ENCODE measurements at places on chromosomes 13 and 19.

DNA sequence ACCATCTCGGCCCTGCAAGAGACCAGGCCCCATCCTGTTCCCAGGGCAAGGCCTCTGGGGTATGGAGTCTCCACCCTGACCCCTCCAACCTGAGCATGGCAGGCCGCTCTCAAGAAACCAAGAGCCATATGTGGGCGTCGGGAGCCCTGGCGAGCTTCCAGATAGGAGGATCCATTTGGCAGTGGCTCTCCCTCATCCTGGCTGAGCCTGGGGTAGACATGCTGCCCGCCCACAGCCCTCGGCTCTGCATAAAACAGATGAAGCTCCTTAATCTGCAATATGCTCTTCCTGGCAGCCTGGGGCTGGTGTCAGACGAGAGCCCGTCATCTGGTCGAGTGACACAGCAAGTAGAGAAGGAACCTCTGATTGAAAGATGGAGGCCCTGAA lies 6.1 kb downstream of the ATP13A1 start:
- no peak for DNase-seq

- DNase-seq: no peak
Measured at GRCh38 chr13:77319536-77319935, 7.4 kb downstream of the MYCBP2 start.

GRCh38 chr13:47147812-47148119 lies 250.9 kb upstream of the HTR2A start:
- no peak for DNase-seq

DNA sequence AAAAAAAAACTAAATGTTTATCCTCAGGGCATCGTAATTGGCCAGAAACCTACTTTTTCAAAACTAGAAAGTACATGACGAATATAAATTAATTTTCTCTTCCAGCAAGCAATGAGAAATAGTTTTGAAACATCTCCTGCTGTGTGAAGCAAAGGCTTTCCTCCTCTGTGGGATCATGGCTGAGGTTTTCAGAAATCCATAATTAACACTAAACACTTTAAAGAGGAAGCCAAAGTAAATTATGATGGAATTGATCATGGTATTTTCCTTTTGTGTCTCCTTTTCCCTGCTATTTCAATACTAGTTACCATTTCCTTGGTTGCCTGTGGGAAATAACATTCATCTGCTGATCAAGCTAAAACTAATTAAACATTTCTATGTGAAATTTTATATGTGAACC lies 1413.8 kb upstream of the PCDH20 start:
- no peak for DNase-seq

DNA sequence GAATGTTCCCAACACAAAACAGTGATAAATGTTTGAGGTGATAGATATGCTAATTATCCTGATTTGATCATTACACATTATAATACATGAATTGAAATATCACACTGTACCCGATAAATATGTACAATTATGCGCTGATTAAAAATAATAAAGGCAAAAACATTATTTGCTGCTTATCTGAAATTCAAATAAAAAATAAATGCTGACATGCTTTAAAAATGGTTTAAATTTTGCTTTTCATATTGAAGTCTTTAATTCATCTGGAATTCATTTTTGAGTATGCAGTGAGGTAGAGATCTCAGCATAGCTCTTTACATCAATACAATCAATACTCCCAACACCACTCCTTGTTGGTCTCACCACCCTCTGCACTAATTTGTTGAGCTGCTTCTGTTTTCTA lies 330.8 kb downstream of the NALCN start:
- no peak for DNase-seq

DNA sequence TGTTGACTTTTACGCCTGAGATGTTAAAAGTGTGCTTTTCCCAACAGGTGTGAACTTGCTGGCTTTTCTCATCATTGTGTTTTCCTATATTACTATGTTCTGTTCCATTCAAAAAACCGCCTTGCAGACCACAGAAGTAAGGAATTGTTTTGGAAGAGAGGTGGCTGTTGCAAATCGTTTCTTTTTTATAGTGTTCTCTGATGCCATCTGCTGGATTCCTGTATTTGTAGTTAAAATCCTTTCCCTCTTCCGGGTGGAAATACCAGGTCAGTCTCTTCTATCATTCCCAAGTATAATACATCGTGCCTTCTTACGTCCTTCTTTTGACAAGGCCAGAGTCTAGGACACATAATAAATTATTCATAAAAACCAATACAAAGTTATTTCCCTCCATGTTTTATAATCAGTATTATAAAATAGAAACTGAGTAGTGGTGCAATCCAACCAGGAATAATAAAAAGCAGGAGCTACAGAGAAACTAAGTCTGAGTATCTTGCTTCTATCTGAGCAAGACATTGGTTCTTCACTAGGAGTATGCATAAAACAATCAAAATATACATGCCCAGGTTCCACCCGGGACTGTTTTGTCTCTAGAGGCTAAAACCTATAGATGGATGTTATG lies 57.9 kb downstream of the RXFP2 start:
- DNase-seq: no peak

DNA sequence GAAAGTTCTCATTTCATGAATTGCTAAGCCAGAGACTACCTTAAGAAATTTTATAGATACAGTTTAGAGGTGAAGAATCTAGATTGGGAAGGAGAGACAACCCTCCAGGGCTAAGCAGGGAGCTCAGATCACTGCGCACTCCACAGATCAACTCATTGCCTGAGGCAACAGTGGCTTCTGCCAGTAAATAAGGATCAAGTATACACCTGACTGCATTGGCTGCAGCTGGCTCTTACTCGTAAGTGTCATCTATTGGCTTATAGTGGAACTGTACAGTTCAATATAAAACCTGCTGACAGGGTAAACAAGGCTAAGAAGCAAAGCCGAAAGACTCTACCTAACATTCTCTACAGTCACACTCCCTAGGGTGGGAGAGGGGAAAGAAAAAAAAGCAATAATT lies 18.0 kb upstream of the C1QTNF9B start:
- DNase-seq: no peak

DNA sequence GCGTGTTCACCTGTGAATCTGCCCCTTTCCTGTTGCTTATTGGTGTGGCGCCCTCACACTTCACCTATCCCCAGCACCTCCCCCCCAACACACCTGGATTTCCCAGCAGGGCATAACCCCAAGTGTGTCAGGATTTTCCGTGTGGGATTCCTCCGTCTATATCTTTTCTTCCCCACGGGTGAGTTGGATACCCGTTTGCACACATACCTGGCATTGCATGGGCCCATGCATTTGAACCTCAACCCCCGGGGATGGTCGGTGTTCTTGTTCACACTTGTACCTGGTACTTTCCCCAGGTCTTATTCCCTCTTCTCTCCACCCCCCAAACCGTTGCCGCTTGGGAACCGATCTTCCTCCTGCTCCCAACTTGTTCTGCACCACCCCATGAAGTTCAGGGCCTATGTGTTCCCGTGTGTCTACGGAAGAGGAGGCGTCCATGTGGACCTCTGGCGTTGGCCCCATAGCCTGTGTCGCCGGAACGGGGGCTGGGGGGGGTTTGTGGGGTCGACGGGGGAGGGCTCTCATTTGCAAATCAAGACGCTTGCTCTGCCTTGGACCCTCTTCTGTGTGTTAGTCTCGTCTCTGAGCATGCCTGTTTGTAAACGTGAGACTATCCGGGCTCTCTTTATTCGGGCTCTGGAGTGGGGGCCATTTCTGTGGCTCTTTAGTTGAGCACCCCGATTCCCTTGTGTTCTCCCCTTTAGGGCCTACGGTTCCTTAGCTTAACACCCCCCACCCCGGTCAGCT lies 1.7 kb downstream of the PRR12 start:
- DNase-seq: no peak

DNA sequence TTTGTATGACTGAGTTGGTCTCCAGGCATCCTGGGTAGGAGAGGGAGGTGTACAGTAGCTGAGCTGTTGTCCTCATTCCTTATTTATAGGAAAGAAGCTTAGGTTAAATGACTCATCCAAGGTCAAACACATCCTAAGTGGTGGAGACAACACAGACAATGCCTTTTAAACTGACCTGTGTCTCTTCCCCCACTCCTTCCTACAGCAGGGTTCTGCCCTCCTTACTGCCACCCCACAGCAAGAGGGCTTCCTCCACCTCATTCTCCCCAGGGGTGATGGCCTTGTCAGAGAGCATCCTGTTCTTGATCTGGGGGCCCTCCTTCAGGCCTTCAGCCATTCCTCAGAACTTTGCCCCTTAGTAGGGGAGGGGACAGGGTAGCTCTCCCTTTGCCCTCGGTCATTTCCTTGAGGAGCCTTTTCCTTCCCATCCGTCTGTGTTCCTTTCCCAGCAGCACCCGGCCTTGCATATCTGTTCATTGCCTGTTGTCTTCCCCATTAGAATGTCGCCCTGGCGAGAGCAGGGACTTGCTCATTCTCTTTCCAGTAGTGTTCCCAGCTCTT lies 48.2 kb upstream of the GPI start:
- no peak for DNase-seq

- DNase-seq: no peak
Measured at GRCh38 chr13:30276178-30276577, 31.2 kb downstream of the KATNAL1 start.

DNA sequence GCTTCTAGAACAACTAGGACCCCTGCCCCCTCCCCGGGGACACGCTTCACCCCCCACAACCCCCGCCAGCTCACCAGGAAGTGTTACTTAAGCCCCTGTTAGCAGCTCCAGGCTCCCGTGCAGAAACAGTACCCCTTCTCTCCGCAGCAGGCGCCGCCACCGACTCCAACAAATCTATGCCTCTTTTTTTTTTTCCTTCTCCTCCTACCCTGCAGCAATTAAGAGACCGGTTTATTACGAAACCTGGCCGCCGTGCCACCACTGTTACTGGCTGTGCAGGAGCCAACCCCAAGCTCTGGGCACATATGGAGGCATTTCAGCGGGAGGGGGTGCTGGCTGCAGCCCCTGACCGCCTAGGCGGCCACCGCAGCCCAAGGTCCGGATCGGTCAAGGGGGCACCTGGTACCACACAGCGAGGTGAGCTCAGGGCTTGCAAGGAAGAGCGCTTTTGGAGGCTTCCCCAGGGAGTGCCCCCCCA lies 2.4 kb downstream of the GADD45B start:
- no peak for DNase-seq

GRCh38 chr19:7670150-7670783 lies 1.4 kb downstream of the RETN start:
- DNase-seq: no peak

DNA sequence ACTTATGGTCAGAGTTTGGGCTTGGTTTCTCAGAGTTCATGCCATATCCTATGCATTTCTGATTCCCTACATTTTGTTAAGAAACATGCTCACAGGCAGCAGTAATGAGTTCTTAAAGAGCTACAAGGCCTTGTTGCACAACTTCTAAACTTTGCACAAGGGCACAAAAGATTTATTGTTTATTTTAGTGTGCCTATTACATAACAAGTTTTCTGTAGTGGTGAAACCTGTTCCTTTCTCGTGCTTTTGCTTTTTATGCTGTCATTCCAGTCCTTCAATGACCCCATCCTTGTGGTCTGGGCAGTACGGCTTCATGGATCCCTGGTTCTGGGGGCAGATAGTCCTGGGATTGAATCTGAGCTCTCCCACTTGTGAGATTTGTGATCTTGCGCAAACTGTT lies 17.8 kb downstream of the ZNF507 start:
- no peak for DNase-seq

- DNase-seq: no peak
Measured at GRCh38 chr19:50837300-50837699, 3.9 kb upstream of the KLK15 start.

DNA sequence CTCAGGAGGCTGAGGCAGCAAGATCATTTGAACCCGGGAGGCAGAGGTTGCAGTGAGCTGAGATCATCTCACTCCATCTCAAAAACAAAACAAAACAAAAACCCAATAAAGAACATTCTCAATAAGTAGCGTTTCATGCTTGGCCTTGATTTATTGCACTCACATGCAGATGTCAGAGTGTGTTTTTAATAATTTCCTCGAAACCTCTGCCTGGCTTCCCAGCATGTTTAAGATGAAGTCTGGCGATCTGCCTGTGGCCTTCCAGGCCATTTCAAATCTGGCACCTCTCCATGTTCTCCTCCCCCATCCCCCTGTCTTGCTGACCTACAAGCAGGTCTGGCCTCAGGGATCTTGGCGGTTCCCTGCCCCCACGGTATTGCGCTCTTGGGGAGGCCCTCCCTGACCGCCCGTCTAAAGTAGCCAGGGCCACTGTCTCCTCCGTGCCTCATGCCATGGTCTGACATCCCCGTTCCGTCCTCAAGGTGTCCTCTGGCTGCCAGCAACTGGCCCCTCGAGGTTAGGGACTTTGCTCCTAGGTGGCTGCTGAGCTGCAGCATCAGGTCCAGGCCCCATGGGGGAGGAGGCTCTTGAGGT lies 1.6 kb downstream of the WDR88 start:
- no peak for DNase-seq

GRCh38 chr13:41137241-41137640 lies 4.6 kb upstream of the KBTBD6 start:
- DNase-seq: no peak

DNA sequence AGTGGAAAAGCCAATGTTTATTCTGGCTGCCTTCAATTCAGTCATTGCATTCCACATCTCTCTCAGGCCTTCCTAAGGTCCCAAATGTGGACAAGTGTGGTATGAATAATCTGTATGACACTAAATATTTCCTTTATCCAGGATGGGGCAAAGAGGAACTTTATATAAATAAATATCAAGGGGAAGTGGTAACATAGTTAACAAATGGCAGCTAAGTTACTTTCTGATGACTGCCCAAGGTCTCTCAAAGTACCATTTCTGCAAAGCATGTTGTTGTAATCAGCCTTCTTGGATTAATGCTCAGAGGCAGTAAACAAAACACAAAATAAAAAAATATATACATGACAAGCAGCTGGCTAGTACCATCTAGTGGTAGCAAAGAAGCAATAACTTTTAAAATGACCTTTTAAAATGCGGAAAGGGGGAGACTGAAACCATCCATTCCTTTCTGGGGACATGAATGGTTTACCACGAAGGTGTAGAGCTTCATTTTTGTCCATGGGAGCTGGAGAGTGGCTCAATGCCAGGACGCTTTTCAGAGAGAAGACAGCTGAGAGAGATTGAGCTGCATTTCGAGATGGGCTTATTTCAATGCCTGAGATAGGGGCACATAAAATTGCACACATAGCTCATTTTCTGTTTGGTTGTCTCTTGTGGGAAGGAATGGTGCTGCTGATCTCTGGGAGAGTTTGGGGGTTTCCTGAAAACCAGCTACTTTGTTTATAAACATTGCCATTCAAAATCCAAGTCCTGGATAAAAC lies 259.2 kb downstream of the RFC3 start:
- DNase-seq: peak; percentile 30
